Neural progenitor cell (in vitro differentiated cells): ENCODE measurements at places on chromosomes 11 and 22. TPM values are rescaled to one million over a fixed set of nuclear protein-coding genes. Genes with fewer than 3 reads are reported as not detected.

Gene BBOX1
- not detected in 2 replicates for total RNA-seq

Gene SLC22A12
- total RNA-seq, result not detected in 2 replicates

Gene PARVB
- 12.7 and 13.0 TPM in 2 replicates for total RNA-seq

Gene ZNF74
- total RNA-seq, result 19.4 and 54.0 TPM in 2 replicates

Gene DCDC1
- 3.4 and 5.0 TPM in 2 replicates for total RNA-seq

Gene GRM5
- 0.03 TPM in 1 of 2 replicates, not detected in the other for total RNA-seq

GRCh38 chr22:40535642-40536041 is 100.9 kb downstream of the MRTFA start:
- H3K27ac ChIP-seq, result no peak overlapping the region
- no peak overlapping the region for H3K4me3 ChIP-seq
- no peak for DNase-seq
- H3K36me3 ChIP-seq, result no peaks in the 10 kb centered on the region

DNA sequence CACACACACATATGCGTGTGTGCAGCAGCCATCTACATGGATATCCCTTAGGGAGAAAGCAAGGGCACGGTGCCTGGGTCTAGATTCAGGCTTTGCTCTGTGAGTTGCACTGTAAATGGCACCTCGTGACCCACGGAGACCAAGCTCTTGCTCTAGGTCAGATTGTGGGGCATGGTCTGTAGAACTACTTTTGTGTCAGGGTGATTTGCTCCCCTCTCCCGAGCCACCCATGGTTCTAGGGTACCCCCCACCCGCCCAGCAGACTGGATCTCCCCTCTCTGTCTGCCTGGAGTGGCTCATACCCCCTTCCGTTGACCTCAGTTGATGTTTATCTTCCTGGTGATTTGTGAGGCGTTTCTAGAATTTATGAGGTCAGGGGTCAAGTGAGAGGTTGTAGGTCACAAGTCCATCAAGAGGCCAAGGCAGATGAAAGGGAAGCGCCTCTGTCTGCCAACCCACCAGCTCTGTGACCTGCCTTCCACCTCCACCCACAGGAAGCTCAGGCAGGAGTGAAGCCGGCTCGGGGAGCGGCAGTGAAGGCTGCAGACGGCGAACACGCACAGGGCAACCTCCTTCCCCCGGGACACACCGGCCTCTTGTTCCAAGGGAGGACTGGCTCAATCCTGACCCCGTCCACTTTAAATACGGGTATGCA is 76.2 kb upstream of the TTLL12 start:
- no peak overlapping the region for H3K27ac ChIP-seq
- H3K36me3 ChIP-seq, result no peaks in the 10 kb centered on the region
- no peak overlapping the region for H3K4me3 ChIP-seq
- no peaks in the 10 kb centered on the region for H3K27me3 ChIP-seq

DNA sequence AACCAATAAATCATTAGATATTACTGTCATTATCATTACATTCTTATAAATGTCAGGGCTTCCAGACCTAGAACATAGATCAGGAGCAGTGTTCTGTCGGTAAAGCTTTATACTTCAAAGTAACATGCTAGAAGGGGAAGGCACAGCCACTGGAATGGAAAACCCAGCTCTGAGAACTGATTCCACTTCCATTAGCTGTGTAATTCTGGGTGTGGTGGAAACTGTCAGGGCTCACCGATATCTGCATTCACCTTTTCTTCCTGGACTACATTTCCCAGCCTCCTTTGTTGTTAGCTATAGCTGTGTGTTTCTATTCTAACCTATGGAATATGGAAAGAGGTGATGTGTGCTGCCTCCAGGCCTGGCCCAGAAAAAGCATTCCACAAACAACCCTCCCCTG is 585.8 kb downstream of the BUD13 start:
- H3K27ac ChIP-seq, result no peak overlapping the region
- no peak for DNase-seq
- no peak overlapping the region for H3K4me3 ChIP-seq
- no peaks in the 10 kb centered on the region for H3K27me3 ChIP-seq
- no peaks in the 10 kb centered on the region for H3K36me3 ChIP-seq

DNA sequence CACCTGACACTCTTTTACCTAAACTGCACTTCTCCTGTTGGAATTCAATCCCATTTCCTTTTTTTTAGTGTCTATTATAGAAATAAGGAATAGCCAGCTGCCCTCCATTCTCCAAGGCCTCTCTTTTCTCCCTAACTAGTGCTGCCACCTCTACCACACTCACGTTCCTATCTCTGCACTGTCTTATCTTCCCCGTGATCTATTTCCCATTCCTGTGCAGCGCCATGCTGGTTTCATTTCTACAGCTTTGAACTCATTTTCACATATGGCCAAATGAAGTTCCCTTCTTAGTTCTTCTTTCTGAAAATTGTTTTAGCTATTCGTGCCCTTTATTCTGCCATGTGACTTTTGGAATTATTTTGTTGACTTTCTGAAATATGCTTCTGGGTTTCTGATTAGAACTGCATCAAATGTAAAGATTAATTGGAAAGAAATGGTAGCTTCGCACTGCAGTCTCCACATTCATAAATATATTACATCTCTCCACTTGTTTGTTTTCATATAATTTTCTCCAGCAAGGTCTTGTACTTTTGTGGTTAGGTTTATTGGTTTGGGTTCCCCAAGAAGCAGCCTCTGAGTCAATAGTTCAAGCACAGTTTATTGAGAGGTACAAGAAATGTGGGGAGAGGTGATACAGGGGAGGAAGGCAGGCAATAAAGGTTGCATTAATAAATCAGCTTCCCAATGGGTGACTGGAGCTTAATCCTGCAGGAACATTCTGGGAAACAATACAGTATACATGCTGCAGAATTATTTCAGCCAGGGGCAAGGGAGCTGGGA is 43.7 kb upstream of the DRD2 start:
- H3K4me1 ChIP-seq, result no peaks in the 10 kb centered on the region
- no peaks in the 10 kb centered on the region for H3K36me3 ChIP-seq
- no peak overlapping the region for H3K27ac ChIP-seq
- no peak for DNase-seq

DNA sequence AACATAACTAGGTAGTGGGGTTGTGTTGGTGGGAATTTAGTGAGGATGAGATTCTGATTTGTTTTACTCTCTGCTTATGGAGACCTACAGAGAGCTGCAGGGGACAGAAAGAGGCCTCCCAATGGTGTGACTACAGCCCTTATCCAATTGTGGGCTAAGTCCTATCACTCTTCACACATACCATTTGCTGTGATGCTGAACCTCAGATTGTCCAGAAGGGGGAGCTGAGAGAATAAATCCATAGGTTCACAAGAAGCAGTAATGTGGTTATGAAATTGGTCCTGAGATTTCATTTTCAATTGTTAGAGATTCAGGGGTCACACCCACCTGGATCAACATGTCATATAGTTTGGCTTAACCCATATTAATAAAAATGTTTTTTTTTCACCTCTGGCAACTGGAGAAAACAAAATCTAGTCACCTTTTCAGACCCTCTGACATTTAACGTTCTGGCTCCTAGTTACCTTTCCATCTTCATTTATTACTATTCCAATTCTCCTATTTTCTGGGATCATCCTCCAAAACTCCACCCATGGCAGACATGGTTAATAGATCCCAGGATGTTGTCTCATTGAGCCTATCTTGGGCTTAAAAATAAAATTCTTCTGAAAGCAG is 53.3 kb upstream of the PTPN5 start:
- H3K27me3 ChIP-seq, result no peaks in the 10 kb centered on the region
- peak; percentile 64 for DNase-seq
- no peak overlapping the region for H3K4me3 ChIP-seq
- no peaks in the 10 kb centered on the region for H3K36me3 ChIP-seq
- no peak overlapping the region for H3K27ac ChIP-seq

DNA sequence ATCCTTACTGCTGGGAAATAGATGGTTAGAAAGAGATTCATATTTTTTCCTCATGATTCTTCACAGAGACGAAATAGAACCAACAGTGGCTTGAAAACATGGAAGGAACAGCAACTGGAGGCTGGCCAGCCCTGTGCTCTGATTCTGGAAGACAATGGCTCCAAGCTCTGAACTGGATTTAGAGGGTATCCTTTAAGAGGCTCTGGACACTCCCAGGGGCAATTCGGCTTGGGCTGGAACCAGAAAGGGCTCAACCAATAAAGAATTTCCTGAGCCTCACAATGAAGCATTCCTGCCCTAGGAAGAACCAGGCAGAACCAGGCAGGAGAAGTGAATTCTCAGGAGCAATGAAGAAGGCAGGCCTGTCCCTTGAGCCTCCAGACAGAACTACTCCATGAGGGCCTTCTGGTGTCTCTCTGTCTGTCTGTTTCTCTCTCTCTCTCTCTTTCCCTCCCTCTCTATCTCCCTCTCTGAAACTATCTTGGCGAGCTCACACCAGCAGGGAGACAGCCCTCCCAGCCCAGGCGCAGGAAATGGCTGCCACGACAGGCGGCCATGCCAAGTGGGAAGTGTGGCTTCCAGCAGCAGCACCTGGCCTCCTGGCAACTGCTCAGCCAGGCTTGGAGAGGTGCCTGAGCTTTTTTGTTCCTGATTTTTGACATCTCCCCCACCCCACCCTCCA is 93.3 kb downstream of the RCN1 start:
- H3K4me1 ChIP-seq, result no peaks in the 10 kb centered on the region
- H3K27me3 ChIP-seq, result no peaks in the 10 kb centered on the region
- H3K36me3 ChIP-seq, result no peaks in the 10 kb centered on the region

DNA sequence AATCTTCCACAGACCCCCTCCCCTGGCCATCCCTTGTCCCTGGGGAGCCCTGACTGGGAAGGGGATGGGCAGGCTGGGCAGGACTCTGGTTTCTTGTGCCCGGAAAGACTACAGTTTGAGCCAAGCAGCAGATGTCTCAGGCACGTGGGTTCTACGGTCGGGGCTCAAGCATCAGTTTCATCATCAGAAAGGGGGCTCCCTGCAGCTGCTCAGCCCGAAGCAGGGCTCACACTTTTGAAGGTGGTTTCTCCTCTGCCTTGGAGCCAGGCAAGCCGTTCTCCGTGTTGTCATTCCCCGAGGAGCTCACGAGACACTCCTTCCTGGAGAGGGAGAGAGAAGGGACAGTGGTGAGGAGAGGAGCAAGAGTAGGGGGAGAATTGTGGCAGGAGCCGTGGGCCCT is 15.8 kb downstream of the SCN4B start:
- H3K4me3 ChIP-seq, result no peak overlapping the region
- no peaks in the 10 kb centered on the region for H3K27me3 ChIP-seq
- no peaks in the 10 kb centered on the region for H3K4me1 ChIP-seq
- H3K27ac ChIP-seq, result no peak overlapping the region

- peak; percentile 30 for DNase-seq
- no peak overlapping the region for H3K27ac ChIP-seq
- no peaks in the 10 kb centered on the region for H3K36me3 ChIP-seq
- H3K27me3 ChIP-seq, result peaks cover 88% of the 10 kb centered on the region
- H3K4me3 ChIP-seq, result peak overlapping the region; percentile 51
- H3K4me1 ChIP-seq, result peaks cover 16% of the 10 kb centered on the region
Measured at GRCh38 chr11:61586792-61587430, 6.0 kb upstream of the SYT7 start.

DNA sequence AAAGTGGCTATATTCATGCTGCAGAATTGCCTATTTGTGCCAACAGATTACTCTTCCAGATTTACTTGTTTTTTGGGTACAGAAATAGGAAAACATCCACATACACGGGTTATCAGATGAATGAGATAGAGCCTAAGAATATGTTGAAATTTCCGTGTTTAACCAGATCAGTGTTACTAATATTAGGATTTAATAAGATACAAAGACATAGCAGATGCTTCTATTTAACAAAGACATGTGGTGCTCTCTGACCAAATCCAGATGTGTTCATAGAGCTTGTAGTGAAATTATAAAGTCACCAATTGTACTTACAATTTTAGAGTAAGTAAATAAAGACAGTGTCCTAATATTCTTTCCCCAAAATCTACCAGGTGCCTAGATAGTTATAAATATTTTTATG is 208.0 kb downstream of the CASP12 start:
- H3K4me3 ChIP-seq, result no peak overlapping the region
- no peaks in the 10 kb centered on the region for H3K4me1 ChIP-seq

DNA sequence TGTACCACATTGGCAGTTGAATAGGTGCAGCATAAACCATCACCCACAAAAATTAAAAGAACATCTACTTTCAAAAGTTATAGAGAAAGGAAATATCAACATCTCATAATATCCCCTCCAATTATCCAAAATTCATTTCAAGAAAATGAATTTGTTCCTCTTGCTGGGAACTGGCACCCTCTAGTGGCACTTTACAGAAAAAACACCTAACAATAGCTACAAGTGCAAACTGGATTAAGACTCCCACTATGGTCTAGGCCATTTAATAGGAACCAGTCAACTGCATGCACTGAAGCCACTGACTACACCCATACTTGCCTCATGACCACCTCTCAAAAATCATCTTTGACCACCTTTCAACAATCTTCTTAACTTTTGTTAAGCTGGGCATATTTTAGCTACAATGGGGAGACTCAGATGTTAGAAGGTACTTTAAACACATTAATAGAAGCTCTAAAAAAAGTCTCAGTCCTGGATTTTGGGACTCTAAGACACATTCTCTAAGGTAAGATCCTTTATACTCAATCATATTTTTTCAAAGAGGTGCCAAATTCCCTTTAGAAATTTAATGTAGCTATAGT is 17.3 kb downstream of the TRAF6 start:
- H3K27ac ChIP-seq, result no peak overlapping the region
- peak; percentile 51 for DNase-seq
- H3K36me3 ChIP-seq, result peaks cover 16% of the 10 kb centered on the region
- H3K4me1 ChIP-seq, result no peaks in the 10 kb centered on the region

- no peaks in the 10 kb centered on the region for H3K4me1 ChIP-seq
- no peaks in the 10 kb centered on the region for H3K36me3 ChIP-seq
- DNase-seq, result no peak
- no peak overlapping the region for H3K27ac ChIP-seq
- H3K27me3 ChIP-seq, result peaks cover 76% of the 10 kb centered on the region
Measured at GRCh38 chr11:82720267-82721065, 13.2 kb downstream of the FAM181B start.

- H3K4me1 ChIP-seq, result no peaks in the 10 kb centered on the region
- H3K27me3 ChIP-seq, result no peaks in the 10 kb centered on the region
- no peak overlapping the region for H3K27ac ChIP-seq
- no peak for DNase-seq
- H3K4me3 ChIP-seq, result no peak overlapping the region
- no peaks in the 10 kb centered on the region for H3K36me3 ChIP-seq
Measured at GRCh38 chr11:15750535-15751308, 605.6 kb downstream of the SOX6 start.
